ENCODE measurements at places on chromosomes 12 and 14. TPM values are rescaled to one million over a fixed set of nuclear protein-coding genes. Genes with fewer than 3 reads are reported as not detected.

- no peak for DNase-seq
- H3K36me3 ChIP-seq: peaks cover 3% of the 10 kb centered on the region
- no peak overlapping the region for H3K4me3 ChIP-seq
- no peaks in the 10 kb centered on the region for H3K27me3 ChIP-seq
Measured at GRCh38 chr12:3805077-3805476, 52.2 kb upstream of the CRACR2A start.

- H3K4me3 ChIP-seq: no peak overlapping the region
- DNase-seq: no peak
Measured at GRCh38 chr12:65490250-65490649, 211.8 kb downstream of the MSRB3 start.

GRCh38 chr12:94135896-94136295, 12.5 kb upstream of the PLXNC1 start:
- no peak overlapping the region for H3K4me3 ChIP-seq
- H3K4me1 ChIP-seq: no peaks in the 10 kb centered on the region
- no peaks in the 10 kb centered on the region for H3K27me3 ChIP-seq

DNA sequence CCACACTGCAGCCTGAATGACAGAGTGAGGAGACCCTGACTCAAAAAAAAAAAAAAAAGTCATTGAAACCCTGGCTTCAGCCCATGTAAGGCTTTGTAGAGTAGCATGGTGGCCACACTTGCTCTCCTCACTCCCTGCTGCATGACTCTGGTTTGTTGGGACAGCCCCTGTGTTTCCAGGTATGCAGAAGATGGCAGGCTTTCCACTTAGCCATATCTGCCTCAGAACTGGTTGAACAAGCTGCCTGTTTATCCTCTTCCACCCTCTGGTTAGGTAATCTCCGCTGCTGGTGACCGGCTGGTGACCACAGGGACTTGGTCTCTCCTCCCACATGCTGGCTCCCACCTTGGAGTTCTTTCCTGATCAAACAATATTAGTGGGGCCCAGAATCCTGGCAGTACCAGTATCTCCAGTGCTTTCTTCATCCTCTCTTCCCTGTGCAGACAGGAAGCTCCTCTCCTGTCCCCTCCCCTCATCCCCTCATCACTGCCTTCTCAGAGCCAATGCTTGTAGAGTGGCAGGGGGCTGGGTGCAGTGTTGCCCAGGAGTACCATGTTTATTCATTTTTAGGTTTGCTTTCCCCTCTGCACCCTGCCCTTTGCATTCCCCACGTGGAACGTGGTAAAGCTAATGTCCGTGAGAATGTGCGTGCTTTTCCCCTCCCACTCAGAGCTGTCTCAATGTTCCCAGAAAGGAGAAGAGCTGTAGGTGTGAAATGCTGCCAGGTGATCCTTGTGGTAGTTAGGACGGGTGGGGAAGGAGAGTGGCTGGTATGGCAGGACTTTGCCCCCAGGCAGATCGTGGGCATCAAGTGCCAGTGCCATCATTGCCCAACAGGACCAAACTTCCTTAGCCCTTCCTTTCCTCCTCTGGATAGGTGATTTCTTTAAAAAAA, 11.3 kb downstream of the ABHD12B start:
- no peaks in the 10 kb centered on the region for H3K36me3 ChIP-seq
- H3K4me3 ChIP-seq: no peak overlapping the region
- DNase-seq: no peak
- H3K27me3 ChIP-seq: no peaks in the 10 kb centered on the region

DNA sequence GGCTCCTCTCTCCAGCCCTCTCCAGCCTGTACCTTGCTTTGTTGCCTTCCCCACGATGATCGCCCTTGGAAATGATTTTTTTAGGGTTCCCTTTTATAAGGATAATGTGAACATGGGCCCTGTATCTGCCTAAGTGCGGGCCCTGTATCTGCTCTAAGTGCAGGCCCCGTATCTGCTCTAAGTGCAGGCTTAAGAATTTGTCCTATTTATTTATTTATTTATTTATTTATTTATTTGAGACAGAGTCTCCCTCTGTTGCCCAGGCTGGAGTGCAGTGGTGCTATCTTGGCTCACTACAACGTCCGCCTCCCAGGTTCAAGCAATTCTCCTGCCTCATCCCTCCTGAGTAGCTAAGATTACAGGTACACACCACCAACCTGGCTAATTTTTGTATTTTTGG, 22.5 kb downstream of the GALNT16 start:
- H3K27me3 ChIP-seq: no peaks in the 10 kb centered on the region
- no peak for DNase-seq
- H3K36me3 ChIP-seq: no peaks in the 10 kb centered on the region
- H3K4me3 ChIP-seq: no peak overlapping the region

GRCh38 chr14:104202259-104203070, 64.1 kb downstream of the KIF26A start:
- H3K27ac ChIP-seq: no peak overlapping the region
- H3K27me3 ChIP-seq: no peaks in the 10 kb centered on the region
- H3K4me1 ChIP-seq: no peaks in the 10 kb centered on the region
- DNase-seq: no peak
- H3K4me3 ChIP-seq: no peak overlapping the region

- no peak overlapping the region for H3K4me3 ChIP-seq
- H3K27ac ChIP-seq: no peak overlapping the region
- DNase-seq: no peak
Measured at GRCh38 chr12:39972119-39972518, 133.8 kb downstream of the SLC2A13 start.

DNA sequence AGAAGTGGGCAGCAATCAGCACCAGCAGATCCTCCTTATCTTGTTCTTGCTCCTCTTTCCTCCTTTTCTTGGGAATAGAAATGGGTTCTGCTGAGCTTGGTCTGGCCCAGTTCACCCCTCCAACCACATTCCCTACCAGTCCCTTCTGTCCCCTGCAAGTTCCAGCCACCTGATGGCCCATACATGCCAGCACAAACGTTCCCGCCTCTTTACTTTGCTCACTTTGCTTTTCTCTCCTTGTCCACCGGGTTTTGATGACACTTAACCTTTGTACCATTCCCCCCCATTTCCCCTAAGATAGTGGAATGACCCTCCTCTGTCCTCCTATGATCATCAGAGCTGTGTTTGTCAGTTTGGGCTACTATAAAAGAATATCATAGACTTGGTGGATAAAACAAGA, 23.4 kb upstream of the EML1 start:
- no peak overlapping the region for H3K4me3 ChIP-seq
- no peaks in the 10 kb centered on the region for H3K27me3 ChIP-seq
- DNase-seq: no peak
- no peaks in the 10 kb centered on the region for H3K36me3 ChIP-seq

Gene RNASE3
- total RNA-seq: not detected

Gene PLXNC1
- total RNA-seq: 57.2 TPM

Gene RPL10L
- not detected for total RNA-seq

Data from naive thymus-derived CD4-positive, alpha-beta T cell (primary cell).